ENCODE measurements at places on chromosomes 4 and X.
A peak's percentile ranks its signal among the peaks of the same experiment; 100 is the strongest.

DNA sequence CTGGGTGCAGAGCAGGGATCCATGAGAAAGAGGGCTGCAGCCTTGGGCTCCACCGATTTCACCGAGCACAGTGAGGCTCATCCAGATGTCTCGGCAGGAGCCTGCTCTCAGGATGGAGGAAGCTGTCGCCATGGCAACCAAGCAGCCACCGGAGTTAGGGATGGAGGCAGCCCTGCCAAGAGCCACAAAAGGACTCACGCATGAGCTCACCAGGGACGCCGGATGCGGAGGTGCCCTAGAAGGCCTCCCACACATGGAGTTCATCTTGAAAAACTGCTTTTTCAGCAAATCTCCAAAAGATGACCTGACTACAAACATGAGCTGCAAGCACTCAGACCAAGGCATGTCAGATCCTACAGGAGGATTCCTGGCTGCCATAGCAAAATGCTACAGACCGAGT lies 90.7 kb downstream of the WFS1 start:
- DNase-seq: no peak

GRCh38 chr4:139214039-139214534 lies 37.1 kb upstream of the ELF2 start:
- no peak for DNase-seq

- no peak for DNase-seq
Measured at GRCh38 chr4:140291259-140291658, 82.2 kb upstream of the SCOC start.

GRCh38 chr4:169307576-169307975 lies 36.8 kb upstream of the SH3RF1 start:
- no peak for DNase-seq

DNA sequence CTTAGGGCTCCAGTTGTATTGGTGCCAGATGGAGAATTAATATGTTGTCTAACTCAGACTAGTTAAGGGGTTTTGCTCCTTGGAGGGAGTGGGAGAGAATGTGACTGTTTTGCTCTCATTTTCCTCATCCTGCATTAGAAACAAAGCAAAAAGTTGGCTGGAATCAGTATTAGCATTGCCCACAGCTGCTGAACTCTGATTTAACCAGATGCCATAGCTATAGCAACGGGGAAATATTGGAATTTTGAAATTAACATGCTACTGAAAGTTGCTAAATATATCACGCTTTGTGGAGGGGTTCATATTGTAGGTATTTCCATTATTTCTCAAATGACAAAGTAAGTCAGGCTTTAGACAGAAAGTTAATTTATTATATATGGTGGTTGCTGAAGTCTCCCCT lies 66.7 kb upstream of the EOLA2 start:
- DNase-seq: no peak

- DNase-seq: no peak
Measured at GRCh38 chr4:20623939-20624338, 76.3 kb upstream of the PACRGL start.

DNA sequence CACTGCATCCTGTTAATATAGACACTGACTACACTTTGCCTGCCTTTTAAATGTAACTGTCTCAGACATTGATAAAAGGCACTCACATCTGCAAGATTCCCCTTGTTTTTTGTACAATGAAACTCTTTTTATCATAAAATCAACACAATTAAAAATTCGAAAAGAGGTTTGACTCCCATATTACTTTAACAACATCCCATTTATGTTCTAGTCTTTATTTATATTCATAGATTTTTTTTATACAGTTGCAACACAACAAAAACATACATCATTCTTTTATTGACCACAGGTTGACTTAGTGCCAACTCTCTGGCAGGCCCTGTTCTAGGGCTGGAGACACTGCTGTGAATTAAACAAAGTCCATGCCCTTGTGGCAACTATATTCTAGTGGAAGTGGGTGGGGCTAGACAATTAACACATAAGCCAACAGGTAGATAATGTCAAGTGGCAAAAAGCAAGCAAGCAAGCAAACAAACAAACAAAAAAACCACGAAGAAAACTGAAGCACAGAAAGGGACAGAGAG lies 36.8 kb downstream of the ANK2 start:
- no peak for DNase-seq

GRCh38 chrX:79231662-79232061 lies 87.2 kb downstream of the GPR174 start:
- no peak for DNase-seq

- peak; percentile 37 for DNase-seq
Measured at GRCh38 chrX:68332201-68332731, 101.0 kb downstream of the OPHN1 start.

DNA sequence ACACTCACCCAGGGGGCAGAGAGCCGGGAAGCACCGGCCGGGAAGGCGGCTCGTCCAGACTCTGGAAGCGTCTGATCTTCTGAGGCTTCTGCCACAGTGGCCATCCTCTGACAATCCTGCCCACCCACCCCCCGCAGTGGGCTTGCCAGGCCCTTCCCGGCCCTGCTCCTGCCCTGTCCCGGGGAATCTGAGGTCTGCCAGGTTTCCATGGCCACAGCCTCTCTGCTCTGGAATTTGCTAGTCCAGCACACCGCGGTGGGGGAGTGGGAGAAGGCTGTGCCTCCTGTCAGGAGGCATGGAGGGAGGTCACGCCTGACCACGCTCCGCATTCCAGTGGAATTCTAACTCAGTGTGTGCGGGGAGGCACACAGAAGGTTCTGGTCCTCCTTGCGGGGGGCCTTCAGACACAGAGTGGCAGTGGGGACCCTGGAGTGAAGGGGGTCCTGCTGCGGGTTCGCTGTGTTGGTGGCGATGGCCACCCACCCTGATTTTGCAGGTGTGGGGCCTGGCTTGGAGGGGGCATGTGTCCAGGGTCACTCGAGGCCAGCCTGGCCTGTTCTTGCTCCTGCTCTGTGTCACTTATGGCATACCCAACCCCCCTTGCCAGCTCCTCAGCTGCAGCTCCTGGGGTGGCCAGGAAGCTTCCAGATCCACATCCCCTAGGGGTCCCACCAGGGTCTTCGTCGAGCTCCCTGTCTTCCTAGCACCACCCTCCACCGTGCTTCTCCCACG lies 55.6 kb upstream of the ADRA2C start:
- no peak for DNase-seq

DNA sequence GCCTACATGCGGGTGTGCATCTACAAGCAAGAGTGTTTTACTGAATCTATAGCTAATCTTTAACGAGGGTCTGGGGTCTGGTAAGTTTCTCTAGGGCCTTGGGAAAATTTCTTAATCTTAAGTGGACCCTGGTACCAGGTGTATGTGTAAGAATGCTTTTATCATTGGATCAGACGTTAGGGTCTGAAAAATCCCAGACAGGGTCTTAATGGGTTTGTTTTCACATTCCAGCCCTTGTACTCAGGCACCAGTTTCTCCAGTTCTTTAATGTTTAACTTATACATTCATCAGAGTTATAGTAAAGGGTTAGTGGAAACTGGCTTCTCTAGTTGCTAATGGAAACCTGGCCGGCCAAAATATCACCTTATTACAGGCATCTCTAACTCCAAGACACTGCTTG lies 11.6 kb downstream of the MAGEB16 start:
- DNase-seq: no peak

DNA sequence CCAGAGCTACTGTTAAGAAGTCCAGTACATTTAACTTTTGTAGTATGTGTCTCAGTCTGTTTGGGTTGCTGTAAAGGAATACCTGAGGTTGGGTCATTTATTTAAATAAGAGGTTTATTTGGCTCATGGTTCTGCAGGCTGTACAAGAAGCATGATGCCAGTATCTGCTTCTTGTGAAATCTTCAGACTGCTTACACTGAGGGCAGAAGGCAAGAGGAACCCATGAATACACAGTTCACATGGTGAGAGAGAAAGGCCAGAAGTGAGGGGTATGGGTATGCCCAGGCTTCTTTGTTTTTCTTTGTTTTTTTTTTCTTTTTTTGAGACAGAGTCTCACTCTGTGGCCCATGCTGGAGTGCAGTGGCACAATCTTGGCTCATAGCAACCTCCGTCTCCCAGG lies 6.0 kb upstream of the CISD2 start:
- no peak for DNase-seq

DNA sequence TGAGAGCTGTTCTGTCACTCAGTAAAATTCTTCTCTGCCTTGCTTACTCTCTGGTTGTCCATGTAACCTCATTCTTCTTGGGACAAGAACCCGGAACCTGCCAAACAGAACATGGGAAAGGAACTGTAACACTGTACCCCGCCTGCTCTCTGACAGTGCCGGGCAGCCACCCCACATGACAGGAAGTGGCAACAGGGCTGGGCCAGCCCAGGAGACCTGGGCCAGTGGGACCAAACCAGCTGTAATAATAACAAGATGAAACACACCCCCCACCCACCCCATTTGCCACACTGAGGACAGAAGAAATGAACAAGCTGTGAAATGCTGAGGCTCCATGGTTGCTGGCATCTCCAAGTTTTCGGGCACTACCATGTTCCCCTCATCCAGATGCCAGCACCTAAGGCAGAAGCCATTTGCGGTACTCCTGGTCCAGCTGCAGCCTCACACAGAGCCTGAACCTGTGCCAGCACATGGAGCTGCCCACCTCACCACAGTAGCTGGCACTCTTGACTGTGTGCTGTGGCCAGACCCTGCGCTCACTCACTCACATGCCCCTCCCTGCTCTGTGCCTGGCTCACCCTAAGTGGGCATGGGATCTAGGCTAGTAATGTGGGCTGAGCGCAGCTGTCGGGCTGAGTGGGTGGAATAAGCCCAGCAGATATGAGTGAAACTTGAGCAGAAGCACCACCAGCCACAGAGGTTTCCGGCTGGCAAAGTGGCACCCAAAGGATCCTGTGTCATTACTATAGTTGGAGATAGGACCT lies 126.2 kb upstream of the UGT8 start:
- no peak for DNase-seq

DNA sequence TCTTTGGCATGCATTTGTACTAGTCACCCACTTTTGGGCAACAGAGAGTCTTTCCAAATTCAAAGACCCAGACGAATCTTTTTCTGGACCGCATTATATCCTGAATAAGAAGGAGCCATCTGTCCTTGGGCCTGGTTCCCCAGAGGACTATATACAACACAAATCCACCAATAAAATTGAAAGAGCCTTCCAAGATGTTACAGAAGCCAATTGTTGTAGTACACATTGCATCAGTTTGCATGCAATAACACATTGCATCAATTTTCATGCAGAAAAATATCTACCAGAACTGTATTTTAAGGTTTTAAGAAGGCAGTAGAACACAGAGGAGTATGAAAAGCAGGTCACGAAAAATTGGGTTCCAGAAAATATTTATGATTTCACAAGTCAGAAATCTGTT lies 203.2 kb downstream of the HTR2C start:
- no peak for DNase-seq

GRCh38 chr4:170497112-170497511 lies 407.4 kb upstream of the AADAT start:
- DNase-seq: no peak

GRCh38 chrX:77719388-77719787 lies 66.6 kb downstream of the ATRX start:
- DNase-seq: no peak

DNA sequence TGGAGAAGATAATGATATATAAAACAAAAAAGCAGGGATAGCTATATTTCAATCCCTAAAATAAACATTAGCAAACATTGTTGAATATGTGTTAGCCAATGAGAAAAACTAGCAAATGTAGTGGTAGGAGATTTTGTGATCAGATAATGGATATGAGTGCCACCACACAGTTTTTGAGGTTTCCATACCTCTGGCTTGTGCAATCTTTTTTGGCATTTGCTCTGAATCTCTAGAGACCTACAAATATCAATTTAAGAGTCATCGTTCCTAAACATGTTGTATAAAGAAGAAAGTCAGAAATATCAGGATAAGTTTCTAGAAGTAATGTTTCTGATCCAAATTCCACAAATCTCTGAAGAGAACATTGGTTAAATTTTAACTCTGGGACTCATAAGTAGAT lies 308.7 kb downstream of the PDGFC start:
- DNase-seq: no peak

- no peak for DNase-seq
Measured at GRCh38 chr4:77443941-77444340, 161.7 kb upstream of the CXCL13 start.

All from globus pallidus (tissue), 1 donor.